AG08396 (cell line): ENCODE measurements at places on chromosomes 6 and 20.

- DNase-seq, result peak; percentile 45
Observed at GRCh38 chr6:149031859-149032598, 285.2 kb downstream of the UST start.

DNA sequence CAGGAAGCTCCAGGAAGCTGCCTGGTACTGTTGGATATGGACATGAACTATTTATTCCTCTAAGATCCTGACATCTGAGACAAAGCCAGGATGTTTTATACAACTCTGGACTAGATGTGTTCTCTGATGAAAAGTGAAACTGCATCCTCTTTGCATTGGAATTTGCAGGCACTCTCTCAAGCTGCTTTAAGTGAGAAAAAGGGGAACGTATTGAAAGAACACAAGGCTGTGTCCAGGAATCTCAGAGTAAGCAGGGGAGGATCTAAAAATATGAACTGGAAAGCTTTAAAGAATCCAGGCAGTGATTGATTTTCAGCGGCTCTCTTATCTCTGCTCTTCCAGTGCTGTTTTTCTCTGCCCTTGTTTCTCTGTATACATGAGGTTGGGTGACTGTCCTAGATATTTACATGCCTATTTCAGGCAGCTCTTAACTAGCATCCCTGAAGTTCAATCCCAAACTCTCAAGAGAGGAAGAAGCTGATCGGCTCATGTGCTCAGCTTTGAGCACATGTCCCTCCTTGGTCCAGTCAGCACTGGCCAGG lies 193.8 kb downstream of the PLCB4 start:
- DNase-seq, result no peak

DNA sequence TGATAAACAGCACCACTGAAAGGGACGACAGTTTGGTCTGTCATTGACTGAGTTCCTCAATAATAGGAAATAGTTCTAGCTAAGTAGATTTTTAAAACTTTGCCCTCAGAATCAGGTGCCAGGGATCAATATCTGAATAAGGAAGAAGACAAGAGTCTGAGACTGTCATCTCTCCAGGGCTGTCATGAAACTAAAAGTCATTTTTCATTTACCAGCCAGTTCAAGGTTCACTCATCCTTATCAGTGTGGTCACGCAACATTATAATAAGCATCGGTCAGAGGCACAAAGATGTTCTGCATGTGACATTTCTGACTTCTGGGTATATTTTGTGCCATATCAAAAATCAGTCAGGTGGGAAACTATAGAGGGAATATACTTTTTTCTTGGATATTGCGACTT lies 52.5 kb upstream of the E2F3 start:
- DNase-seq, result no peak

- no peak for DNase-seq
Observed at GRCh38 chr20:40293740-40294139, 395.3 kb downstream of the MAFB start.

- DNase-seq, result no peak
Observed at GRCh38 chr20:59620860-59621505, 16.6 kb downstream of the PHACTR3 start.

GRCh38 chr6:158987657-158988056 lies 12.3 kb downstream of the RSPH3 start:
- no peak for DNase-seq

GRCh38 chr20:34108616-34109174 lies 3.3 kb downstream of the EIF2S2 start:
- DNase-seq, result no peak

GRCh38 chr6:161272635-161273273 lies 1.1 kb downstream of the AGPAT4 start:
- DNase-seq, result no peak

DNA sequence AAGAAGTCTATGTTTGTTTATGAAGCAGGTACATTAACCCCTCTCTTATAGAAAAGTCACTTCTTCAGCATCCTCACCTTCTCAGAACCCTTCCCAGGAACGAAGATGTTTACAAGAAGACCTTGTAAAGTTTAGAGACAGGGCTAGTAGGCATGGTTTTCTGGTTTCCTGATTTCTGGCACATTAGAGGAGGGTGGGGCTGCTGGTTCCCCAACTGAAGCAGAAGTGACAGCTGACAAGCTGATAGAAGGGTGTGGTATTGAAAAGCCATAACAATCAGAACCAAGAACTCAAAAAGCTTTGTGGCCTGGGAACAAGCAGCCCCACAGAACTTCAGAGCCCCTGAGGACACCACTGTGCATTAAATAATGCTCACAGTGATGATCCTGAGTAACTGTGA lies 91.2 kb downstream of the RTN4IP1 start:
- DNase-seq, result no peak

GRCh38 chr20:51647674-51648570 lies 105.4 kb upstream of the NFATC2 start:
- no peak for DNase-seq

GRCh38 chr20:45206725-45207124 lies at the start of gene SEMG1:
SEMG1 (plus strand) TSS chr20:45207033; CDS start chr20:45207054, 21 bp downstream.
- DNase-seq, result no peak

GRCh38 chr6:3731700-3732099 lies 19.8 kb downstream of the PXDC1 start:
- no peak for DNase-seq
